Daoy (cell line): ENCODE measurements at places on chromosomes 7 and 10. TPM values are rescaled to one million over a fixed set of nuclear protein-coding genes. Genes with fewer than 3 reads are reported as not detected.
A peak's percentile ranks its signal among the peaks of the same experiment; 100 is the strongest.

Gene CHST3
- 6.8 and 7.5 TPM in 2 replicates for total RNA-seq

Gene GOLGA7B
- total RNA-seq, result 1.3 and 2.0 TPM in 2 replicates

Gene NAT16
- not detected in 2 replicates for total RNA-seq

Gene GATA3
- total RNA-seq, result 0.51 and 1.4 TPM in 2 replicates

Gene FOXP2
- 0.09 and 1.7 TPM in 2 replicates for total RNA-seq

Gene TRIM74
- 0.21 TPM in 1 of 2 replicates, not detected in the other for total RNA-seq

Gene IFIT1B
- total RNA-seq, result 0.09 TPM in 1 of 2 replicates, not detected in the other

DNA sequence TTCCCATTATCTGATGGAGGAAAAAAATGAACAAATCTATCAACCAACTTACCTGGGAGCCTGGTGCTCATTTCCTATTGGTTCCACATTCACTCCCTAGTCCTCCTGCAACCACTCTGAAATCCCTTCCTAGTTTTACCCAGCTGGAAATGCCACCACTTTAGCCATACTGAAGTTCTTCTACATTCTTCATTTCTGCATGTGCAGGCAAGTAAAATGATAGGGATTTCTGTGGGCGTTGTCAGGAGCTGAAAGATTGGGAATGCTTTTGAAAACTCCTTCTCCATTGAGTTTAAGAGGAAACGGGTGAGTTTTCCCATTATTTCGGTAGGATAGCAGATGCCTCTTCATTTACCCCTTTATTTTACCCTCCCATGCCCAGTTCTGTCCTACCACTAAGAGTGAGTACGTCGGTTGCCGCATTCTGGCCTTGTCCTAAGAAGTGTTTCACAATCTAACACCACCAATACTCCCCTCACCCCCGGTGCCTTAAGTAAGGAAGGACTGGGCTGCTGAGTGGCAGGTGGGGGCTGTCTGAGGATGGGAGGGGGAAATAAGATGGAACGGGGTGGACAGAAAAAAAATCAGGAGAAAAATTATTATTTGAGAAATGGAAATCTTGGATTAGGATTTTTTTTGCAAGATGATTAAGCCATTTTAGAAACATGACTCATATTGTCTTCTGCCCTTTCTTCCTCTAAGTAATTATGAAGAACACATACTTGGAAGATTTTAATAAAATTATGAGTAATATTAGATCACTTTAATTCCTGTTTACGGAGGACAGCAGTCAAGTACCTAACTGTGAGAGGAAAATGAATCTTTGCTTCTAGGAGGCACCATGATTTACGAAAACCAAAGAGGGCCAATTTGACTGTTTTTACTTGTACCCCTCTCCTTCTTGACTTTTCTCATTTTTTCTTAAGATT, 13.2 kb upstream of the TAS2R60 start:
- no peak for DNase-seq

DNA sequence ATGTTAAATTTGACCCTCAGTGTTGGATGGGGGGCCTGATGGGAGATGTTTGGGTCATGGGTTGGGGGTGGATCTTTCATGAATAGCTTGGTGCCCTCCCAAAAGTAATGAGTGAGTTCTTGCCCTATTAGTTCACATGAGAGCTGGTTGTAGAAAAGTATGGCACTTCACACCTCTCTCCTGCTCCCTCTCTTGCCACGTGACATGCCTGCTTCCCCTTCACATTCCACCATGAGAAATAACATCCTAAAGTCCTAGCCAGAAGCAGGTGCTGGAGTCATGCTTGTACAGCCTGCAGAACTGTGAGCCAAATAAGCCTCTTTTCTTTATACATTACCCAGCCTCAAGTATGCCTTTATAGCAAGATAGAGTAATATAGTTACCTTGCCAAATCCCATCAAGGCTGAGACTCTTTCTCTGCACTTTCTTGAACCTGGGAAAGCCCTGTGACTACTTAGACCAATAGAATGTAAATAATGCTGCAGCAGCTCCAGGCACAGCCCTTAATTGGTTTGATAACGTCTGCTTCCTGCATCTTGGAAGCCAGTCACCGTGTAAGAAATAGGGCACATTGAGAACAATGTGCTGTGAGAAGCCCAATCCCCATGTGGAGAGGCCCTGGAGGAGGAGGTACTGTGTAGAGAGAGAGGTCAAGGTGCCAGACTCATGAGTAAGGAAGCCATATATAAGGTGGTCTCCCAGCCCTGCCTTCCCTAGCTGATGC, 88.0 kb upstream of the NAMPT start:
- no peak for DNase-seq

GRCh38 chr10:8396675-8397074, 342.2 kb downstream of the GATA3 start:
- no peak for DNase-seq

GRCh38 chr10:62761115-62761514, 43.4 kb upstream of the ADO start:
- no peak for DNase-seq

DNA sequence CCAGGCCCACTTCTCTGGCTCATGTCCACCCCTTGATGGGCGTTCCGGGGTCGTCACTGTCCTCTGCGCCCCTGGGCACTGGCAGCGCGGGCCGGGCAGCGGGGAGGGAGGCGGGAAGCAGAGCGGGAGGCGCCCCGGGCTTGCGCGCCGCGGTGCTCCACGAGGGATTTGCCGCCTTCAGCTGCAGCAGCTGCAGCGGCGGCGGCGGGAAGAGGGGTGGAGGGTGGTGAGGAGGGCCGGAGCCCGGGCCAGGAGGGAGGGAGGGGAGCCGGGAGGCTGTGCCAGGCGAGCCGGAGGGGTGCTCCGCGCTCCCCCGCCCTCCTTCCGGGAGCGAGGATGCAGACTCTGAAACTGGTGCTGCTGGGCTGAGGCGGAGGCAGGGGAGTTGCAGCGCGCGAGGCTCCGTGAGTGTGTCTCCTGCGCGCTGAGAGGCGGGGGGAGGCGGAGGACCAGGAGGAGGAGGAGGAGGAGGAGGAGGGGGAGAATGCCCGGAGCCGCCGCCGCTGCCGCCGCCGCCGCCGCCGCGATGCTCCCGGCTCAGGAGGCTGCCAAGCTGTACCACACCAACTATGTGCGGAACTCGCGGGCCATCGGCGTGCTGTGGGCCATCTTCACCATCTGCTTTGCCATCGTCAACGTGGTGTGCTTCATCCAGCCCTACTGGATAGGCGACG, at the start of gene LHFPL3:
Gene LHFPL3, plus strand, starts transcription at position 308 of the 674 bp plus-strand sequence.
- DNase-seq, result peak; percentile 61

DNA sequence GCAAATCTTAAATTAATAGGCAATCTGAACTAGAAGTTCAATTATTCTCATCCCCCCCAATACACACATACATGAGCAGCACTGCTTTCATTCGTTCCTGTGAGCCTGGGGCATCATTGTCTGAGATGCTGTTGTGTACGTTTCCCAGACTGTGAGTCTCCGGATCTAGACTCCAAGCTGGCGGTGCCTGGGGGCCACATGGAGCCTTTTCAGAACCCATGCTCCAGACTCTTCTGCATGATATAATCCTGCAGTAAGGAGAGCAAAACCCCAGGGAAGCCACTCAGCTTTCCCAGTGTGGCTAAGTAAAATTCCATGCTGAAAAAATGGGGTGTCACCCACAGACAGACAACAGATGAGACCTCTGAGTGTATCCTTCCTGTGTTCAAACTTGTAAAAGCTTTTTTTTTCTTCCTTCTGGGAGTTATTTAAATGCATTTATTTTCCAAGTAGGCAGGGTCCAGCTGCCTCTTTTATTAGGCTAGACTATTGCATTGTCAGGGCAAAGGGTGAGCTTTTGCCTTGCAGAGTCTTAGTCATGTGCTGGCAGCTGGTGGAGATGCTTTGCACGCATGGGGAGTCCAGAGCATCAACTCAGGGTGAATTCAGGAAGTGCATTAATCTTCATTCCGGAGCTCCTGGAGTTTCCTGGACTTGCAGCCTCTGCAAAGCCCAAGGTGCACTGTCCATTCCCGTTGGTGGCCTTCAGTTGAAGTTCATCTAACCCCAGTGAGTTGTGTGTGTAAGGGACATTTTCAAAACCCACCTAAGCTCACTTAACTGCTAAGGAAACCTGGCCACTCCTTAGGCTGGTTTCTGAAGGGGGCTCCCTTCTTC, 185.7 kb upstream of the ADO start:
- DNase-seq, result peak; percentile 65

DNA sequence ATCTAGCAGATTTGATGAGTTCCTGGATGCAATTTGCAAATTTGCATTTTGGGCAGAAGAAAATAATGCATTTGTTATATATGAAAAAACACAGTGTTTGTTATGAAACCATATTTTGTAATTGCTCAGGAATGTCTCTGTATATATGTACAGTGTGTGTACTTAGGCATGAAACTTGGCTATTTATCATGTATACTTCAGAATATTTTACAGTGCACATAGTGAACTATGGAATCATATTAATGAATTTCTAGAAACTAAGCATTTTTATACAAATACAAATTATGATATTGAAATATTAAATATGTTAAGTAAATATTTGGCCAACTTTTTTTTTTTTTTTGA, 107.5 kb downstream of the TWIST1 start:
- no peak for DNase-seq

- no peak for DNase-seq
Observed at GRCh38 chr7:105250239-105250638, 138.5 kb downstream of the SRPK2 start.
